Bronchial smooth muscle cell (primary cell): ENCODE measurements at places on chromosomes 4 and X. TPM values are rescaled to one million over a fixed set of nuclear protein-coding genes. Genes with fewer than 3 reads are reported as not detected.

Gene SPIN2A
- 2.4 TPM in 2 replicates for total RNA-seq

Gene KLF8
- total RNA-seq = 1.2 and 2.4 TPM in 2 replicates

Gene ZNF157
- 0.32 and 0.43 TPM in 2 replicates for total RNA-seq

Gene NPFFR2
- total RNA-seq = not detected in 2 replicates

Gene XAGE1B
- total RNA-seq = not detected in 2 replicates

Gene DCLK2
- 3.0 and 4.8 TPM in 2 replicates for total RNA-seq

Gene HNRNPDL
- total RNA-seq = 120 and 137 TPM in 2 replicates

Gene NALF2
- not detected in 2 replicates for total RNA-seq
